Hematopoietic multipotent progenitor cell treated with erythropoietin and hydrocortisone succinate and interleukin-3 and kit ligand, for 4 days (in vitro differentiated cells): ENCODE measurements at places on chromosomes 2 and 18.

DNA sequence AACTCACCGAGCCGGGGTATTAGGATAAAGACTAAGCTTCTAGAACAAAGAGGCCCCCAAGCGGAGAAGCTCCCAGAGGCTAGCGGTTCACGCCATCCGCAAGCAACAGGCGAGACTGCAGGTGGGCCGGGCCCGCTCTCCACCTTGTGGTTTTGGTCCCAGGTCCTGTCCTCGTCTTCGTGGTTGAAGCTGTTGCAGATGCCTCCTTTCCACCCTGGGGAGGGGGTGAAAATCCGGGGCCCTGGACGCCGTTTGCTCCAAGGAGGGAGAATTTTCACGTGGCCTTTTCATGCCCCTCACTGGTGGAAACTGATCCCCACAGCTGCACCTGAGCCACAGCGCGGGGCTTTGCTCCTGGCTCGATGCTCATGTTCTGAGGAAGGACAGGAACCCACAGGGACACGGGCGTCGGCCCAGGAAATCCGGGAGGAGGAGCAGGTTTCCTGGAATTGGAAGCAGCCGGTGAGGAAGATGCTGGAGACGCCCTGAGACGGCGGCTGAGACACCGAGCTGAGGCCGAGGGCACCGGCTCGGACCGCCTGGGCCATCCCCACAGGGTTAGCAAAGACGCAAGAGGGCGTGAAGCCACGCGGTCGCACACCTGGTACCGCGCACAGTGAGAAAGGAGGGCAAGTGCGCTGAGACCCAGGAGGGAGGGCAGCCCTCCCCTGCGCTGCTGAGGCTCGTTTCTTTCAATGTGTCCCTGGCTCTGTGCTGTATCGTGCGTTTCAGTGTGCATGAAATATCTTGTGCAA is 54.7 kb upstream of the SALL3 start:
- DNase-seq = no peak

- DNase-seq = peak; percentile 83
These were observed 84.0 kb upstream of the PELI1 start for GRCh38 chr2:64228126-64228678.

DNA sequence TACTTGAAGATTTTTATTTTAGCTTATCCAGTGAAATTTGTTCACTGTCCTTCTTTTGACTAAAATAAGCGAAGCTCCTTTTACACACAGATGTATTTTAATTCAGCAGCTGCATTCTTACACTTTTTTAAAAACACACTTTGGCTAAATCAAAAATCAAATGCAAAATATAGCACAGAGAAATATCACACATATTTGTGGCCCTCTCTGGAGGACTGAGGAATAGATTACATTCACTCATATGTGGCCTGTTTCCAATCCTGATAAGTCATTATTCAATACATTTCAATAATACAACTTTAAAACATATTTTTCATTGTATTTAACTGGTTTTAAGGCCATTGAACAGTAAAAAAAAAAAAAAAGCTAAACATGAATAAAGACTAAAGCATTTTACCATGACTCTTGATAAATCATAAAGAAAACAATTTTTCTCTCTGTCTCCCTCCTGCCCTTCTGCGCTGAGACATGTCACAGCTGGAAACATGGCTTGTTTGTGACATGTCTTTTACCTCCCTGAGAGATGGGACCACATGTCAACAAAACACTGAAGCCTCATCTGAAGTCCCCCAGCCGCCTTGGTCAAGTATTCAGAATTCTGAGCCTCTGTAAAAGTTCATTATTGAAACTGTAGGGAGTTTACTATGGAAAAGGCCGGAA is 221.0 kb downstream of the ZNF407 start:
- DNase-seq = no peak

GRCh38 chr2:215826376-215826775 is 187.0 kb downstream of the MREG start:
- no peak for DNase-seq
